ENCODE measurements at places on chromosomes 3 and 15.
A peak's percentile ranks its signal among the peaks of the same experiment; 100 is the strongest.

DNA sequence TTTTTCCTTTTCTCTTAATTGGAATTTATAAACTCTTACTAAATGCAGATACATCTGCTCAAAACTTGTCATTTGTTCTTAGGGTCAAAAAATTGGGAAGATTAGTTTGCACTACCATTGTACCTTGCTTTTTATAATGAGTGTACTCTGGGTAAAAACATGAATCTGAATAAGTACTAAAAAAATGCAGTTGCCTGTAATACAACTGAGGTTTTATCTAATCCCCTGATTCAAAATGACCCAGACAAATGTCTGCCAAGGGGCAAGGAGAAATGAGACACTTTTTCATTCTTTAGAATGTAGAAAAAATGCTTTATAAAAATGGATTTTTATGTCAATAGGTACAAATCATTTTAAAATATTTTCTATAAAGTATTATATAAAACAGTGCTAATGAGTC is 42.4 kb downstream of the RASA2 start:
- DNase-seq: no peak

- DNase-seq: peak; percentile 77
These were observed 17.2 kb upstream of the ADIPOQ start for GRCh38 chr3:186825294-186825821.

- DNase-seq: no peak
These were observed 125.8 kb downstream of the OXSM start for GRCh38 chr3:25915673-25916072.

- peak; percentile 56 for DNase-seq
These were observed 25.1 kb downstream of the SSUH2 start for GRCh38 chr3:8619548-8619947.

- DNase-seq: no peak
These were observed 13.8 kb downstream of the TLE3 start for GRCh38 chr15:70083946-70084345.

GRCh38 chr15:35533130-35534110 is 12.5 kb downstream of the DPH6 start:
- peak; percentile 72 for DNase-seq

- DNase-seq: no peak
These were observed 2.4 kb upstream of the CORO2B start for GRCh38 chr15:68576235-68576892.

GRCh38 chr3:149435996-149436885 is 38.3 kb upstream of the TM4SF4 start:
- DNase-seq: no peak

GRCh38 chr3:64890466-64890865 is 202.7 kb upstream of the ADAMTS9 start:
- no peak for DNase-seq
